ENCODE measurements at places on chromosomes 7 and 10.

DNA sequence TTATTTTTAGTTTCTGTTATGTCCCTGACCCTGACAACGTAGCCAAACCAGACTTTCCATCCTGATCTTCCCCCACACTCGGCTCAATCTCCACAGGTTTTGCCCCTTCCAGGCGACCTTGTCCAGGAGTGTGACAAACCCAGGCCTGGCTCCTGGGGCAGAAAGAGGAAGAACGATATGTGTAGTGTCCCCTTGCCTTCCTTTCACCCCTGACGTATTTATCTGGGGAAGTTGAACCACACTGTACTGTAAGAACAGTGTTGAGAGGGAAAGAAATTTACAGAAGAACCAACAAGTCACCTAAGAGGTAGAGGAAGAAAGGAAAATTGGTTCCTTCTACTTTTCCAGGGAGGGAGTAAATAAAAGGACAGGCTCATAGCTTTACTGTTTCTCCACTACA is 158.0 kb downstream of the VTI1A start:
- DNase-seq, result no peak

- no peak for DNase-seq
Measured at GRCh38 chr7:55019191-55019690, 424 bp downstream of the EGFR start.

- DNase-seq, result no peak
Measured at GRCh38 chr10:26624006-26624405, 73.5 kb upstream of the PDSS1 start.

- DNase-seq, result no peak
Measured at GRCh38 chr10:93121311-93121710, 47.6 kb downstream of the CYP26A1 start.

DNA sequence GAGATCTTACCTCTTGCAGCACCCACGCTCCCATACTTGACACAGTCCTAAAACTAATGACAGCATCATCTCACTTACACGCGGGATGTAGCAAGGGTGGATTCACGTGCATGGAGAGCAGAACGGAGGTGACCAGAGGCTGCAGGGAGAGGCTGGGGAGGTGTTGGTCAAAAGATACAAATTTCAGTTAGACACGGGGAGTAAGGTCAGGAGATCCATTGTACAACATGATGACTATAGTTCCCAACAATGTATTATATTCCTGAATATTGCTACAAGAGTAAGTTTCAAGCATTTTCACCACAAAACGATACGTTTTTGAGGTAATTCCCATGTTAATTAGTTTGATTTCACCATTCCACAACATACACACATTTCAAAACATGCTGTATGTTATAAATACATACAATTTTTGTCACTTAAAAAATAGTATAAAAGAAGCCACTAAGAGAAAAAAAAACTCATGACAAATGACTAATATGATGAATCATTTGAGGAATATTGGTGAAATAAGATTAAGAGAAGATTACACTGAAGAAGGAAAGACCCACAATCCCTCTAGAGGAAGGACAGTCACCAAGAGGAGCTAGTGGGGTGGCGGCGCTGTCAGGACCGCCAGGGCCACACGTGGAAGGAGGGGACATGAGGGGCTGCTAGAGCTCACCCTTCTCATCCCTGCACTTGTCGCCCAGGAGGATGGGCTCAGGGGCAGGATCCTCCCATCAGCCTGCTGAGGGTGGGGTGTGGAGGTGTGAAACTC is 49.4 kb upstream of the EGFR start:
- no peak for DNase-seq

DNA sequence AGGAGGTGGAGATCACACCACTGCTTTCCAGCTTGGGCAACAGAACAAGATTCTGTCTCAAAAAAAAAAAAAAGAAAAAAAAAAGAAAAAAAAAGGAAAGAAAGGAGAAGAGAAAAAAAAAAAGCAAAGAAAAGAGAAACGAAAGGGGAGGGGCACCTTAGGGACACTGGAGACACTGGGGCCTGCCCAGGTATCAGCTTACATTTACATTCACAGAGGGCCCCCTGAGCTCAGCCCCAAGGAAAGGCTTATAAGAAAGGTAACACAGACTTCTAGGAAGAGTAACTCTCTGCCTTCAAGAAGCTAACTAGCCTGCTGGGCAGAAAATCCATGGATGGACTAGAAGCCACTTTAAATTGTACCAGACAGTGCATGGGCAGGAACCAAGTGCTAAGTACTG is 108.8 kb downstream of the NPY start:
- DNase-seq, result no peak

- no peak for DNase-seq
Measured at GRCh38 chr7:1651031-1651446, 19.0 kb upstream of the ELFN1 start.

GRCh38 chr10:132869621-132870020 is 72.7 kb downstream of the CFAP46 start:
- DNase-seq, result no peak

Data from AG04449 (cell line).